ENCODE measurements at places on chromosomes 5 and 9.

- no peak for DNase-seq
Observed at GRCh38 chr5:181217803-181218062, 5.3 kb upstream of the TRIM41 start.

GRCh38 chr5:64838803-64839202, 70.1 kb downstream of the CWC27 start:
- no peak for DNase-seq

GRCh38 chr9:19631181-19631580, 157.7 kb downstream of the SLC24A2 start:
- no peak for DNase-seq

GRCh38 chr9:136988872-136989271, 3.4 kb upstream of the PAXX start:
- no peak for DNase-seq

DNA sequence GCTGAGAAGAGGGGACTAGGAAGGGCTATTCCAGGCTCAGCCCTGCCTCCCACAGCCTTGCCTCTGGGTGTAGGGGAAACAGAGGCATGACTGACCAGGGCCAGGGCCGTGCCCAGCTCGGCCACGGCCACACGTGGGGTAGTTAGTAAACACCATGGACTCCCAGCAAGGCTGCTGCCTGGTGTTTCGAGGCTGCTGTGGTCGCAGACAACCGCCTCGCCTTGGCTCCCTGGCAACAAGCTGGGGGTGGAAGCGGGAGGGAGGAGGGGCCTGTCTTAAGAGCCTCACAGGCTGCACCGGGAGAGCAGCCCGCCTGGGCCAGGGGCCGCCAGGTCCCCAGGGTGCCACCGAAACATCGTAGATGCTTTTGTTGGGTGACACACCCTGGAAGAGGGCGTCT, 90.2 kb upstream of the CACNA1B start:
- no peak for DNase-seq
